ENCODE measurements at places on chromosomes 5 and 9.

- no peak for DNase-seq
These were observed 30.7 kb downstream of the DNM1 start for GRCh38 chr9:128233817-128234406.

DNA sequence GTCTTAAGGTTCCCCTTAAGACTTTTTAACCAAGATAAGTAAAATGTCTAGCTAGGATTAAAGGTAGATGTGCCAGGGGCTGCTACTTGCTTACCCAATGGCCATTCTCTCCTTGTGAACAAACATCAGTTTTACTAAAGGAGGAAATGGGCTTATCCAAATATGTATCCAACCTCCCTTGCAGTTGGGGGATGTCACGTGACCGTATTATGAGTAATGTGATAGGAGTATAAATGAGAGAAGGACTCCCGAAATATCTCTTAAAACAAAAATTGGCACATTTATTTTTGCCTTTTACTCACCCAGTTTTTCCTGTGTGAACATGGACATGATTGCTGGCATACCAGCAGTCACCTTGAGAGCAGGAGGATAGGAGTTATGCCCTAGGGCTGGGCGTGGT lies 247.9 kb downstream of the NFIB start:
- DNase-seq = no peak

GRCh38 chr9:35905912-35906679 lies at the start of gene HRCT1:
TSS of gene HRCT1 (plus strand) at chr9:35906202. CDS start at chr9:35906288, 86 bp downstream.
- no peak for DNase-seq

DNA sequence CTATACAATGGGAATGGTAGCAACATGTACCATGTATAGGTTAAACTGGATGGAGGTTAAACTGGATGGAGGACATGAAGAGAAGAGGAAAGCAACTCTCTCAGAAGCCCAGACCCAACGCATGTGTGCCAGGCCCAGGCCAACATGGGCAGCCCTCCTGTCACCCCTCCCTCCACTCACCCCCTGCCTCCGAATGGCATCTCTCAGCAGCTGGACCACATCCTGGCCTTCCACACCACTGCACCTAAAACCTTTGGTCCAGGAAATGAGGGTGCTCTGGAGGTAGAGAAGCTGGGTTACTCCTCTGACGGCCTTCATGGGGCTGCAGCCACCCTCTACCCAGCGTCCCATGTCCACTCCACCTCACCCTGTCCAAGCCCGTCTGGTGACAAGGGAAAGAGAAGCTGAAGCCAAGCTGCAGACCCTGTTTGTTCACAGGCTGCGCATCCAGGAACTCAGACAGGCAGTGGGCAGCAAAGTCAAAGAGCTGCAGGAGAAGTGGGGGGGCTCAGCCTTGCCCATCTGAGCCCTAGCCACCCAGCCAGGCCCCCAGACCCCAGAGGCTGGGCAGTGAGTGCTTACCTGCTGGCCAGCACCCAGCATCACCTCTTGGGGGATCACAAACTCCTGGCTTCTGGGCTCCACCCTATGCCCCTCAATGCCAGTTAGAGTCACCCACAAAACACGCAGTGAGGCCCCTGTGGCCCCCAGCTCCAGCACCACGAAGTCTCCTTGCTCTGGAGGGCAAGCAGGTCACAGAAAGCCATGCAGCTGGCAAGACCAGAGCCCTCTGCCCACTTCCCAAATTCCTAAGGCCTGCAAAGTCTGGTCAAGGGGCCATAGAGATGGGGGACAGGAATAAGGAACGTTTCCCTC lies 8.5 kb downstream of the HK3 start:
- no peak for DNase-seq

- no peak for DNase-seq
These were observed 293.2 kb upstream of the CLINT1 start for GRCh38 chr5:158152136-158152535.

- no peak for DNase-seq
These were observed 65.0 kb downstream of the SEMA6A start for GRCh38 chr5:116509483-116510244.

DNA sequence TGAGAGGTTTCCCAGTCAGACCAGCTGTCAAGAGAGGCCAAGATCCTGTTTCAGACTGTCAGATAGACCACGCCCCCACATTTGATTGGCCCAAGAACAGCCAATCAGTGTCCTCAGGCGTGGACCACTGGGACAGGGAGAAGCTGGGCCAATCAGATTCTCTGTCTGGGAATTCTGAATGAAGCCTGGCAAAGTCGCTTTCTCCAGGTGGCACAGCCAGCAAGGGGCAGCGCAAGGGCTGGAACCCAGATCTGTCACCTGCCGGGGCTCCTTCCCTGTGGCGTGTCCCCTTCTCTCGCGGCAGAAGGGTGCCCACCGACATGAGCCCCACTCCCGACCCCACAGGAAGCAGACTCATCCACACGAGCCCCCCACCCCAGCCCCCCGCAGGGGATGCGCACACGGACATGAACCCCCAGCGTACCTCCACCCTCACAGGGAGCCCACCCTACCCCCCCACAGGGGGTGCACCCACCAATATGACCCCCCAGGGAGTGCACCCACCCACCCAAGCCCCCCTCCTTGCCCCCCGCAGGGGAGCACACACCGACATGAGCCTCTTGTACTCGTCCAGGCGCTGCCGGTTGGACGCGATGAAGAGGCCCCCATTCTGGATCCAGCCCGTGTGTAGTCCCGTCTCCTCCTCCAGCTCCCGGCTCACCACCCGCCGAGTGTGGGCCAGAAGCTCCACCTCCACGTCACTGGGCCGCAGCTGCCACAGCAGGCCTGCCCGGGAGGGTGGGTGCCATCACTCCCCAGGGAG lies 6.1 kb downstream of the SARDH start:
- no peak for DNase-seq

GRCh38 chr5:16975950-16976624 lies 40.0 kb upstream of the MYO10 start:
- DNase-seq = no peak

- DNase-seq = no peak
These were observed at the start of gene LHFPL2 for GRCh38 chr5:78648359-78649210. TSS of gene LHFPL2 (minus strand) at chr5:78648772. CDS start at chr5:78510213, 138,559 bp downstream.

DNA sequence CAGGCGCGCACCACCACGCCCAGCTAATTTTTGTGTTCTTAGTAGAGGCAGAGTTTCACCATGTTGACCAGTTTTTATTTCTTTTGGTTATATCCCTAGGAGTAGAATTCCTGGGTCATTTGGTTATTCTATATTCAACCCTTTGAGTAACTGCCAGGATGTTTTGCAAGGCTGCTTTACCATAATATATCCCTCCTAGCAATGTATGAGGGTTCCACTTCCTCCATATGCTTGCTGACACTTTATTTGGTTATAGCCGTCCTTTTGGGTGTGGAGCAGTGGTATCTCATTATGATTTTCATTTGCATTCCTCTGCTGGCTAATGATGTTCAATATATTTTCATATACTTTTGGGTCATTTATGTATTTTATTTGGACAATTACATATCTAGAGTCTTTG lies 81.2 kb downstream of the RAB24 start:
- no peak for DNase-seq

DNA sequence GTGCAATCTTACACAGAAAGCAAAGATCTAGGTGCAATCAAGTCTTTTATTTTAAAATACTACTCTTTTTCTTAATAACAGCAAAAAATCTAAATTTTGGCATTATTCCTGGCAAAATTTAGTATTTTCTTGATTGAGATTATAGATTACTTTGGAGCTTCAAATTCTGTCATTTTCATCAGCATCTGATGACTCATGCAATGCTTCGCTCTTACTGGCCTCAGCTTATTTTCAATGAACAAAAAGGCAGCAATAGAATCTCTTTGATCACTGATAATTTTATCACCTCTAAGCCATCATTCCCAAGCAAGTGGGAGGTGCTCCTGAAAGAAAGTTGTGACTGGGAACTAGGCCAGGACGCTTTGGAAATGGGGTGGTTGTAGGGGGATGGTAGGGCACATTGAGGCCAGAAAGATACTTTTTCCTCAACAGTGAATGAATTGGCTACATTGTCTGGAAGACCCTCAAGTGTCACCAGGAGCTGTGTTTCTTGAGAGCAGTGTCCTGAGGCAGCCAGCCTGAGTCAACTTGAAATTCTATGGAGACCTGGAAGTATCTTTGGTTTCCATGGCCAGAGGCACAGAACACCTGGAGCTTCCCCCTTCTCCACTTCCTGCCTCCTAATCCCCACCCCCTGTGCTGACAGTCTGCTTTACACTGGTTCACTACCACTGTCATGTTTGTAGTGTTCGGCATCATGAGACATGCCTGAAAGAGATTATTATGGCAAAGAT lies 46.9 kb upstream of the APC start:
- no peak for DNase-seq

Data from forelimb muscle (tissue), 1 donor.